ENCODE measurements at places on chromosomes 6 and 20.
A peak's percentile ranks its signal among the peaks of the same experiment; 100 is the strongest.

- peak; percentile 47 for DNase-seq
Observed at GRCh38 chr20:24350923-24351368, 118.5 kb upstream of the SYNDIG1 start.

DNA sequence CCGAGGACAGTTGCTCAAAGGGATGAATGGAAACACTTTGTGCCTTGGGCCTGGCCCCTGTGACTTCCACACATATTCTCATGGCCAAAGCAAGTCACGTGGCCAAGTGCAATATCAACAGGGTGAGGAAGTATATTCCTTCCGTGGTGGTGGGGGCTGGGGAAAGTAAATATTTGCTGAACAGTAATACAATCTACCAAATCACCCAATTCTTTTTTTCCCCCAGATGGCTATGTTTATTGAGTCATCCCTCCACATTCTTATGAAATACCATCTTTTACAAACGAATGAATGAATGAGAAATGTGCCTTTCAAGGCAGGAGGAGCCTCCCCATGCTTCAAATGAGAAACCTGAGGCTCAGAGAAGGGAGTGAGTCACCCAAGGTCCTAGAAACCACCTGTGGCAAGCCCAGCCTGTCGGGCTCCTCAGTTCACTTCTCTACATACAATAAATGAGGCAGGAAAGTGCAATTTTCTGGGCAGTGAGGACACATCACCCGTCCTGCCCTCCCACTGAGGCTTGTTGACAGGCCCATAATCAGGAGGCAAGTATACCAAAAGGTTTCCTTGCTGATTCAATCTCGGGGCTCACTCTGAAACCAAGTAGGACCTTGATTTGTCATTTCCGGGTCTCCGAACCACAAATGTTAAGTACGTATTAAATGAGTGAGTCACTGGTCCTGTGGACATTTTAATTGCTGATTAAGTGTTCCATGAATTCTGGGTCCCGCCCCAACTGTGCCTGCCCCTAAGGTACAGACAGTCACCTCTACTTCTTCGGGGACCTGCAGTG is 25.3 kb upstream of the TOP1 start:
- peak; percentile 97 for DNase-seq

GRCh38 chr6:138882369-138883017 is 86.6 kb downstream of the ECT2L start:
- no peak for DNase-seq

DNA sequence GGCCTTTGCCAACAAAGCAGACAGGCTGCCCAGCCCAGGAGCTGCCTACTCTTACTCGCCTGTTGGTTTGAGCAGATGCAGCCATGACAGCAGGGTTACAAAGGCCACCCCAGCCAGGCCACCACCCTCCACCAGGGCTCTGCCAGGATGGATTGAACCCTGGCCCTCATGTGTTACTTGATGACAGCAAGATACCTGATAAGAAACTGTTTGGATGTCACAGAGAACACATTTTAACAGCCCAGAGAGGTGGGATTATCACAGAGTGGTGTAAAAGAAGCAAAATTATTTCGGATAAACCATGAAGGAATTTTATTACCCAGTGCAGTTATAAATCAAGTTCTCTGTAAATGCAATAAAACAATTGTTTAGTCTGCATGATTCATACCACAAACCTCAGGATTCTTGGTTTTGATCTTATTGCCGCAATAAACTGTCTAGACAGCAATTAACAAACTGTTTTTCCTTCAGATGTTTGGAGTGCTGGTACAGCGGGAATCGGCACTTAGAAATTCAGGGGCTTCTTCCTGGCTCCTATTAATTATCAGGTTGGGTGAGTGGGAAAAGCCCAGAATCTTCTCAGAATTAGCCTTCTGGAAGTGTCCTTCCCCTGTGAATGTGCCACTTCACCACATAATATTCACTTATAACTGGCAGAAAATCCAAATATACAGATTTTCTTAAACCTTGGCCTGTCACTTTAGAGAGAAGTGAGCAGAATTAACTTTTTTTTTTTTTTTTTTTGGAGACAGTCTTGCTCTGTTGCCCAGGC is 58.0 kb upstream of the SALL4 start:
- DNase-seq: peak; percentile 81

GRCh38 chr20:59242714-59243626 is 57.4 kb upstream of the EDN3 start:
- DNase-seq: peak; percentile 19

GRCh38 chr6:137772541-137773250 is 94.4 kb upstream of the TNFAIP3 start:
- DNase-seq: no peak

GRCh38 chr6:149127212-149127611 is 190.3 kb upstream of the TAB2 start:
- peak; percentile 69 for DNase-seq

- no peak for DNase-seq
Observed at GRCh38 chr6:149933461-149933860, 8.4 kb upstream of the ULBP2 start.

- DNase-seq: no peak
Observed at GRCh38 chr20:6489361-6490171, 277.9 kb upstream of the BMP2 start.

GRCh38 chr6:108395297-108395696 is 100.4 kb downstream of the AFG1L start:
- DNase-seq: no peak

DNA sequence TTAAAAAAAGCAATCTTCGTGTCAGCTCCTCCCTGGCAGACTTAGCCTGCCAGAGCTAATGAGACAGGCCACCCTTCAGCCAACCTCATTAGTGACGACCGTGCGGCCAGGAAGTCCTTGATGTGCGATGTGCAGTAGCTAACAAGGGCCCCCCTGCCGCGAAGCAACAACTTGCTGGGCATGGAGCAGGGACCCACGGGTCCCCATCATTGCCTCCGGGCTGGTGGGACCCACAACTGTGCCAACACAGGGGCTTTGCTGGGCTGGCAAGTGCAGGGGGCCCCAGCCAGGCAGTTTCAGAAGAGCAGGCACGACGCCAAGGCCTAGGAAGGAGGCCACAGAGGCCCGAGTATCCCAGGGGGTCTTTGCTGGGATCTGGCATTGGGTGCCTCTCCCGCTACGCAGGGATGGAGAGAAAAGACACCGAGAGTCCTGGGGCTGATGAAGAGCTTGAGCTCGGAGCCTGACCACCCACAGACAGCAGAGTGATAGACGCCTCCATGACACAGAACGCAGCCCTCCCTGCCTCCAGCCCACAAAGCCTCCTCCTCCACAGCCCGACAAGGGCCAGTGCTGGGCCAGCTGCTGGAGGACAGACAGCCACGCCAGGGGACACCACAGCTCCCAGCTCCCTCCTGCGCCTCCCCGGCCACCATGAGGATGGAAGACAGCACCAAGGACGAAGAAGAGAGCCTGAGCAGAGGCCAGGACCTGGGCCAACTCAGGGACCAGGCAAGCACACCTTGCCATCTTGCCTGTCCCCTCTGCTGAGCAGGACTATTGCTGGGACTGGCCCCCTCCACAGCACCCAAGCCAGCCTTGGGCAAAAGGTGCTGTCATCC is 96.6 kb downstream of the YTHDF1 start:
- no peak for DNase-seq

- DNase-seq: peak; percentile 38
Observed at GRCh38 chr20:37007898-37008649, 56.6 kb upstream of the SAMHD1 start.

DNA sequence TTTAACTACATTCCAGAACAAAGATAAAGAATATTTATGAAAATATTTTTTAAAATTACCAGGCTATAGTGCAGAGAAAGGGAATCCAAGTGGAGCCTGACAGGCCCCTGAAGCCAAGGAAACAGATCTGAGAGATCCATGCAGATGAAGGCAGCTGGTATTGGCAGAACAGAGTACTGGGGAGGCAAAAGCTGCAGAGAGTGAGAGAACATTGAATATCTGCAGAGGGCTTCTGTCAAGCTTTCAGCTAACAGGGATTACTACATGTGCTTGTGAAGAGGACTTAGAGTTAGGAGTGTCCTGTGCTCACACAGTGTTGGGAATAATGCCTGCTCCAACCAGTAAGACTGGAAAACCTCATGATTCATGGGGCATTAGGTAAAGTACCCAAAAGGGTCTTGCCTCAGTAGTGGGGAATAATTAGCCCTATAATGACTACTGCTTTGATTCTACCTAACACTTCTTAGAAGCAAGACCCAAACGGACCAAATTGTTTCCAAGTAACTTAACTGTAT is 657.2 kb downstream of the DHX35 start:
- DNase-seq: no peak

DNA sequence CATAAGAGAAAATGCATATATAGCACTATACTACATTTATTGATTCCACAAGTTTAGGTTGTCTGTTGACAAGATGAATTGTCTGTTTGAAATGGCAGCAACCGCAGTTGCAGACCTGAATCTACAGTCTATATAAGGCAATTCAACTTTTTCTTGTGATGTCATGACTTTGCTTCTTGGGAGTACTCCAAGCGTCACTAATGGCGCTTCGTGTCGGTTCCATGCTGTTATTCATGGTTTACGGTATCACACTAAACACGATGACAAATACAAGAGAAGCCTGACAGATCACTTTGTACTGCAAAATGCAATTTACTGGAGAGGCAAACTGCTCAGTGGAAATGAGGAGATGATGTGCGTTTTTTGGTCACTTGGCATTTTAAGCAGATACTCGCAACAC is 280.3 kb upstream of the TCF21 start:
- no peak for DNase-seq

DNA sequence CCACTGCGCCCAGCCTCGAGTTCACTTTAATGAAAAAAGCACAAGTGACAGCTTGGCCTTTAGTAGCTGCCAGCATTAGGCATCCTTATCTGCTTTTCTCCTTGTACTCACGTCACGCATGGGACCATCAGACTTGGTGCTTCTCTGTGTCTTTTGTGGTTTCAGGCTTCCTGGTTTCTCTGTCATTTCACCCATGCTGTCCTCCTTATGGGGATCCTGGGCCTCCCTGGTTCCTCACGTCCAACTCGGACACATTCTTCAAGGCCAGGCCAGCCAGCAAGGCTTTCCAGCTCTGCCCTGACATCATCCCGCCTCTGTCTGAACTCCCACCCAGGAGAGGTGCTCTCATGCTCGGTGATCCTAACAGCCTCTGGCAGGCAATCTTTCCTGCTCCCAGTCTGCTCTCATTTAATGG is 83.2 kb downstream of the TIAM2 start:
- DNase-seq: no peak

GRCh38 chr6:43962458-43962857 is 164.8 kb downstream of the MRPL14 start:
- DNase-seq: no peak

DNA sequence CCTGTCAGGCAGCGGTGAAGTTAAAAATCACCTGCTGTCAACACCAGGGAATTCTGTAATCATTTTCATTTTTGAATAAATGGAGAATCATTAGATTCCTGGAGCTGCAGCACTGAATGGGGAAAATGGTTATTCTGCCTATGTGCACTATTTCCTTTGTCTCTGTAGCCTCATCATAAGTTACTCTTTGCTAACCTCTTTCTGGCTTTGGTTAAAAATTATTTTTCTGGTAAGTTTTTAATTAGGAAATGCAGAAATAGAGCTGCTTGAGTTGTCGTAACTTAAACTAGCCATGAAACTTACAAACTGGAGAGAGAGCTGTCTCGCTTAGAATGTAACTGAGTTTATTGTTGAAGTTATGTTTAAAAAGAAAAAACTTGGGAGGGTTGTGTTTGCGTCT is 28.8 kb downstream of the ZFAND3 start:
- no peak for DNase-seq

DNA sequence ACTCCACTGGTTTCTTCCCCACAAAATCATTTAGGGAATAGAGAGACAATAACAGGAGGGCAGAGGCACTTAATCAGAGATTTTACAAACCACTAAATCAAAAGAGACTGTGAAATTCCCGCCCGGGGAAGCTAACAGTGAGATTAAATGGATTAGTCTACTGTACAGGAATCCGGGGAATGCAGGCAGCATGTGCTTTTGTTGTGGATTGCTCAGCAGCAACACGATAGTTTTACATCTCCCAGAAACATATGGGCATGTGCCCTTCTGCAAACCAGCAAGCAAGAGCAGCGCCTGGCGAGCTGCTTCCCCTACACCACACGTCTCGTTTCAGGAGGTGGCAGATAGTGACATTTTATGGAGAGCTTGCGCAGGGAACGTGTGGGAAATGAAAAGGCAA is 382.3 kb downstream of the CD83 start:
- DNase-seq: peak; percentile 96

- no peak for DNase-seq
Observed at GRCh38 chr6:170210026-170210390, 80.9 kb downstream of the DLL1 start.

- peak; percentile 56 for DNase-seq
Observed at GRCh38 chr6:143059663-143060353, 881 bp upstream of the AIG1 start.

DNA sequence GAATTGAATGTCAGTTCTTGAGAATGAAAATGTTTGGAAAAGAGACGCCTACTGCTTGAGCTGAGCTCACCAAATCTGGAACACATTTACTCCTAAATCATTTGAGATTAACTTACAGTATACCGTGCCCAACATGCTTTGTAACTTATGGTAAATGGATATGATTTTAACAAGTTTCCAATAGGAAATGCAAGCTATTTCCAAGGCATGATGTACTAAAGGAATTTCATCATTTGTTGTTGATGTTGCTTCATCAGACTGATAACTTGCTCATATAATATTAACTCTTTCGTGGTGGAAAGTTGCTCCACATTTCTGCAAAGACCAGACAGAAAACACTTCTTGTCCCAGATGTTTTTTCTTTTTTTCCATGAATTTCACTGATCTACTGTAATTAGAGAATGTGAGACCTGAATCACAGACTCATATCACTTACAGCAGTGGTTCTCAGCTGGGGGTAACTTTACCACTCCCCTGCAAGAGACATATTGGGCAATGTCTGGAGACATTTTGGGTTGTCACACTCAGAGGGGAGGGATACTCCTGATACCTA is 116.6 kb upstream of the TRAF3IP2 start:
- DNase-seq: peak; percentile 54

DNA sequence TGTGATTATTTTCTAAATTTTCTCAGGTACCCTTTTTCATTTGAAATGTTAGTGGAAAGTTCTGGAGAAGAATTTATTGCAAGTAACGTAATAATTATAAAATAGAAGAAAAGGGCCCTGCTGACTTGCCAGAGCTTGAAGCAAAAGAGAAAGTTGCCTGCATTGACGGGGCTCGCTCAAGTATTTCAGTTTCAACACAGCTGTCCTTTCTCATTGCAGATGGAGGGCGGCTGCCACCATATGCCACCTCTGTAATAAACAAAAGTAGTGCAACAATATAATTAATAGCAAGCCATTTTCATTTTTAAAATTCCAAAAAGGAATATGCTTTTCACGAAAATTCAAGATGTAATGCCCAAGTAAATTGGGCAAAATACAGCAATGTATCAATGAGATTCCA is 246.2 kb downstream of the PACRG start:
- DNase-seq: no peak

All from fibroblast of skin of back (primary cell).